Psoas muscle (tissue), 8 donors: ENCODE measurements at places on chromosomes 6 and 20. TPM values are rescaled to one million over a fixed set of nuclear protein-coding genes. Genes with fewer than 3 reads are reported as not detected.

GRCh38 chr20:22863826-22864225 is 171.3 kb upstream of the SSTR4 start:
- no peak for DNase-seq

DNA sequence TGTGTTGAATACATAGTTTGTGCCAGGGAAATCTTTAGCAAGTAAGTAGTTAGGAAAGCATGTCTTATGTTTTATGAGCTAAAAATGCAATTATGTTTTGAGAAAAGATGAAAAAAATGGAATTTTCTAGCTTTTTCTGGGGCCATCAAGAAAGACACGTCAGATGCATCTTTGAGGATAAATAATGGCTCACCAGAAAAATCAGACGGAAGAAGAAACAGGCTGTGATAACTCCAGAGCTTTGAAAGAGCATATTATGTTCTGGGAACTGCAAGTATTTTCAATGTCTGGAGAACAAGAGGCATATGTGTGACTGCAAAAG is 173.7 kb downstream of the CLVS2 start:
- DNase-seq: no peak

Gene RIPOR3
- polyA plus RNA-seq: 5.6 TPM

- no peak for DNase-seq
Observed at GRCh38 chr6:54802775-54803634, 43.6 kb upstream of the FAM83B start.

Gene TSBP1
- polyA plus RNA-seq: not detected

DNA sequence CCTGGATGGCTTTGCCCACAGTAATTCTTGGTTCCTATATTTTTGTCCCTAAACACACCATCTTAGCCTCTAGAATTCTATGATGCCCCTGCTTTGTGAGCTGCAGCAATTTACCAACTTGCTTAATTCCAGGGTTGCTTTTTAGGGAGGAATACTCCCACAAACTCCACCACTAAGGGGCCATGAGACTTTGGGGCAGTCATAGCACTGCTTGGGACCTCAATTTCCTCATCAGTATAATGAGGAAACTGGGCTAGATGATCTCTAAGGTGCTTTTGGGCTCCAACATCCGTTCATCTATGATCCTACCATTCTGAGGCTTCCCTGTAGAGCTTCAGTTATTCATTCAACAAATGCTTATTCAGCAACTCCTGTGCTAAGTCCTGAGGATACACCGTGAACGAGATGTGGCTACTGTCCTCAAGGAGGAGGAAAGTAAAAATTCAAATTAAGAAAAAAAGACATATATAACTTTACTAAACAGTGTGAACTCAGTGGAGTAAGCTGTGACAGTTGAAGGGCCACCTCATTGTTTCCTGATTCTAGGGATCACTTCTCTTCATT is 75.3 kb downstream of the PRDM1 start:
- DNase-seq: no peak

- DNase-seq: no peak
Observed at GRCh38 chr20:44089987-44090674, 96.9 kb downstream of the JPH2 start.

- DNase-seq: no peak
Observed at GRCh38 chr20:5164645-5165625, 38.1 kb downstream of the CDS2 start.

Gene SMIM29
- polyA plus RNA-seq: 24.6 TPM

Gene TXLNB
- 40.7 TPM for polyA plus RNA-seq
